ENCODE measurements at places on chromosomes 12 and 14. TPM values are rescaled to one million over a fixed set of nuclear protein-coding genes. Genes with fewer than 3 reads are reported as not detected.
A peak's percentile ranks its signal among the peaks of the same experiment; 100 is the strongest.

GRCh38 chr14:93395231-93395630, 35.5 kb upstream of the UNC79 start:
- no peaks in the 10 kb centered on the region for H3K4me1 ChIP-seq
- no peak overlapping the region for H3K27ac ChIP-seq
- no peak overlapping the region for H3K4me3 ChIP-seq
- H3K36me3 ChIP-seq: no peaks in the 10 kb centered on the region
- no peaks in the 10 kb centered on the region for H3K27me3 ChIP-seq
- DNase-seq: no peak

EML1 gene
- 22.2 TPM for total RNA-seq

DNA sequence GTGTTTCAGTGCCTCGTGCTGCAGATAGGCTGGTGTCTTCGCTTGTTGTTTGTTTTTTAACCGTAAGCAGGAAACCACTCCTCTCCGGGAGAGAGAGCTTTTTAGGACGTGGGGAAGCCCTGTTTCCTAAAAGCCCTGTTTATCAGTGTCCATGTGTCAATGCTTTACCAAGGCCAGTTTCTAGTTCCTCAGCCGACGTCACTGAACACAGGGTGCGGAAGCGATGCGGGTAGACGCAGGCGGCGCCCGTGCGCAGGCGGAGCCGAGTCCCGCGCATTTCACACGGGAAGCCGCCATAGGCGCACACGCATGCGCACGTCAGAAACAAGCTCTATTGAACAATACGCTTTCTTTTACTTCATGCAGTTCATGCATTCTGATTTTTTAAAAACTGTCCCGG, 79.8 kb downstream of the GLT1D1 start:
- no peak overlapping the region for H3K27ac ChIP-seq
- no peaks in the 10 kb centered on the region for H3K36me3 ChIP-seq
- DNase-seq: peak; percentile 79
- H3K4me1 ChIP-seq: no peaks in the 10 kb centered on the region

DNA sequence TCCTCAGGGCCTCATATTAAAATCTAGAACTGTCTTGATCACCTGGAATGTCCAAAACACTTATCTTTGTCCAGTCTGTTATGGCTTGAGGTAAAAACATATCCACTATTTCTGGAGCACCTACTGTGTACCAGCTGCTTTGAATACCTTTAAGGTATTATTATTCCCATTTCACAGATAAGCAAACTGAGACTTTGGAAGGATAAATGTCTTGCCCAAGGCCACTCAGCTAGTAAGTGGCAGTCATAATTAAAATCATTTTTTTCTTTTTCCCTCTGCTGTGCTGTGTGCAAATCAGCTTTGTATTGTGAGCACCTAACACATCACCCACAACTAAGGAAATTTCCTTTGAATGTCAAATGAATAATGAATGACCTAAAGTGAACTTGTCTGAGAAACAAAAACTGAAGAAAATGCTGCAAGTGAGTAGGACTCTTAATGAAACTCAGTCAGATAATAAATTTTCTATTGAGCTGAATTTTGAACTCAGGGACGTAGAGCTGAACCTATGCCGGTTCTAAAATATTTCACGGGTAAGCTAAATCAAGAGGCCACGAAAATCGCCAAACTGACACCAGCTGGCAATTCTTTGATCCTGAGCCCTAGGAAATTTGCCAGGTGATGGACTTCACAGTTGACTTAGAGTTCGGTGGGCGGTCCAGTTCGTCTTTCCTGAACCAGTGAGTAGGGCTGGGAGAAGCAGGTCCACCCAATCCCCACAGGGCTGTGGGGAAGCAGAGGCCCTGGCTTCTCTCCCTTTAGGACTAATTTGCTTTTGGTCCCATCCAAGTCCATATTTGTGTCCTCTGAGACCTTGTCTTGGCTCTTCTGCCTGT, 159.7 kb upstream of the PWP1 start:
- no peak overlapping the region for H3K4me3 ChIP-seq
- no peaks in the 10 kb centered on the region for H3K27me3 ChIP-seq
- H3K4me1 ChIP-seq: no peaks in the 10 kb centered on the region
- DNase-seq: no peak
- H3K27ac ChIP-seq: no peak overlapping the region

- H3K4me1 ChIP-seq: no peaks in the 10 kb centered on the region
- DNase-seq: no peak
- H3K27ac ChIP-seq: no peak overlapping the region
- H3K36me3 ChIP-seq: no peaks in the 10 kb centered on the region
- no peak overlapping the region for H3K4me3 ChIP-seq
- no peaks in the 10 kb centered on the region for H3K27me3 ChIP-seq
Observed at GRCh38 chr12:4962539-4963486, 53.1 kb downstream of the KCNA1 start.

DNA sequence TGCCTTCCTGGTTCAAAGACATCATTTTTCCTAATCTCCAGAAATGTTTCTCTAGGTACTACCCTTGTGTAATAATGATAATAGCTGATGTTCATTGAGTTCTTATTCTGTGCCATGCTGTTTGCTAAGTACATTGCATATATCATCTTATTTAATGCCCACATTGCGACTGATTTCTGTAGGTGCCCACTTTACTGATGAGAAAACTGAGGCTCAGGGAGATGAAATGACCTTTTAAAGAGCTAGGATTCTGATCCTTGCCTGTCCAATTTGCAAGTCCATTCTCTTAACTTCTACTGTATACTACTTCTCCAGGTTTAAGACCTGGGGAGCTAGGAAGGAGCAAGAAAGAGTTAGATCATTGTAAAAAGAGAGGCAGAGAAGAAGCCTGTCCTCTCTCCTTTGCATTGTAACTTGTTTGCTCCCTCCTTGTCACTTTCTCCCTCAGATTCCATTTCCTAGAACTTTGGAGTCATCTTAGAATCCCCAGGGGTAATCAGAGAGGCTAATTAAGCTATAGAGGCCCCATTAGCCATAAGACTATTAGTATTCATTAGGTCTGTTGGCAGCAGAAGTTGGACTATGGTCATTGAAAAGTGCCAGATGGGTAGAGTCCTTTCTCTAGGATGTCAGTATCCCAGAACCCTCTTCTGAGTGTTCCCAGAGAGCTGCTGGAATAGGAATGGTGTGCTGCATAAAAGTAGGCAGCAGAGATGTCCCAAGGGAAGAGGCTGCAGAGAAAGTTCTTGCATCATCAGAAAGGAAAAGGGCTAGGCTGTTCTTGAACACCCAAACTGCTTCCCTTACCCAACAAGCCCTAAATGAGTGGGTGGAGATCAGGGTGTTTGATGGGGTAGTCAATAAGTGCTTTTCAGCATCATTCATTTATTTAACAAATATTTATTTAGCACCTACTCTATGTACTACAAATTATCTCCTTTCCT, 3.1 kb downstream of the DGKA start:
- H3K36me3 ChIP-seq: no peaks in the 10 kb centered on the region
- no peak overlapping the region for H3K4me3 ChIP-seq
- no peak for DNase-seq
- no peaks in the 10 kb centered on the region for H3K27me3 ChIP-seq

HOXC12 gene
- total RNA-seq: not detected

DNA sequence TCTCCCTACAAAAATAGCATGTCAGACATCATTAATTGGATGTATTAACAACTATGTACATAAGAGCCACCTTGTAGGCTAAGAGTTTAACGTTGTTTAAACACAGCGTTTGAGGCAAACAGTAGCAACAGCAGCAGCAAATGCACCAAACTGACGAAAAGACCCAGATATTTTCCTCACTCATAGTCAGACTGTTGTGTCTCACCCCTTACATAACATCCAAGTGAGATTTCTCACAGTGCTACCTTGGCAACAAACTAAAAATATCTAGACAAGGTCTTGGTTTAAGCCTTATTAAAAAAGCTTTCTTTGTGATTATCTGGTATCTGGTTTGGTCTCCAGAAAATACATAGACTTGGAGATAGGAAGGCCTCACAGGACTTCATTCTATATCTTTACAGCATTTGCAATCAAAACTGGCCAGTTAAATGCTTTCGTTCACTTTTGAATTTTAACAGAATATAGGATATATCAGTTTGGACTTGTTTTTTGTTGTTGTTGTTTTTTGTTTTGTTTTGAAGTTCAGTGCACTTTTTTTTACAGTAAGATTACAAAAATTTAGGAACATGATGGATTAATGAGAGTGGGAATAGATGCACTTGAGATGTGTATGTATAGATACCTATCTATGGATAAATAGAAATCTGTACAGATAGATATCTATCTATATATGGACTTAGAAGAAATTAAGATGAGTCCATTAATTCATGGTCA, 4.1 kb downstream of the BHLHE41 start:
- peaks cover 27% of the 10 kb centered on the region for H3K4me1 ChIP-seq
- peaks cover 33% of the 10 kb centered on the region for H3K27me3 ChIP-seq
- no peak for DNase-seq
- H3K4me3 ChIP-seq: no peak overlapping the region
- H3K36me3 ChIP-seq: no peaks in the 10 kb centered on the region
- no peak overlapping the region for H3K27ac ChIP-seq

GRCh38 chr14:65832431-65833266, 420.1 kb downstream of the FUT8 start:
- H3K4me3 ChIP-seq: no peak overlapping the region
- H3K36me3 ChIP-seq: no peaks in the 10 kb centered on the region
- no peaks in the 10 kb centered on the region for H3K27me3 ChIP-seq
- no peak overlapping the region for H3K27ac ChIP-seq
- H3K4me1 ChIP-seq: no peaks in the 10 kb centered on the region

- peaks cover 10% of the 10 kb centered on the region for H3K36me3 ChIP-seq
- no peak for DNase-seq
- H3K4me1 ChIP-seq: no peaks in the 10 kb centered on the region
Observed at GRCh38 chr14:69373104-69373503, 25.0 kb downstream of the ERH start.

DNA sequence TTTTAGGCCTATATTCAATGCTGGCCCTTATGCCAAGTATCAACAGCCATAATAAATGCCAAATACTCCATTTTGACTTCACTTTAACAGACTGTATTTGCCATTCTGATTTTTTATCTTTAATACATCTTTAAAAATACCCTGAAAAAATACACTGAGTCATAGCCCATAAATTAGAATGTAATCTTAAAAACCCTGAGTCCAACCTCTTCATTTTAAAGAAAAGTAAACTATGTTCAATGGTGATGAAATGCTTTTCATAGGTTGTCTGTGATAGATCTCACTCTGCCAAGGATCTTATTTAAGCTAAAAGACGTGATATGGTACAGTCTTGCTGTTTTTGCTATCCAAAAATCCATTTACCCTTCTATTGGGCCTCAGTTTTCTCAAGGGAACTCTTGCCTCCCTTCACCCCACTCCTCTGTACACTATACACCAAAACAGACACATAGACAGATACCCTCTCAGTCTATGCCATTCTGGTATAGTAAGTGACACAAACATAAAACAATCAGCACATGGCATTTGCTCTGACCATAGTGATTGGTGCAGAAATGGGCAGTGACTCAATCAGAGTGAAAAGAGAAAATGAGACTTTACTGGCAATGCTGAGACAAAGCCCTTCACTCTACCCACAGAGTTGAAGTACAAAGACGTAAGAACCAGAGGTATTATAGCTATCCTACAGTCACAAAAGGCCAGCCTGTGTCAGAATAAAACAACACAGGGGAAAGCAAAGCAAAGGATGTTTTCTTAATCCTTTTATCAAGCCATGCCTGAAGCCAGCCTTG, 49.1 kb downstream of the BTG1 start:
- DNase-seq: no peak
- H3K27ac ChIP-seq: no peak overlapping the region
- H3K4me1 ChIP-seq: no peaks in the 10 kb centered on the region
- no peaks in the 10 kb centered on the region for H3K27me3 ChIP-seq

FUT8 gene
- 34.2 TPM for total RNA-seq

SLC6A15 gene
- 0.30 TPM for total RNA-seq

- peaks cover 17% of the 10 kb centered on the region for H3K4me1 ChIP-seq
- H3K27ac ChIP-seq: no peak overlapping the region
- DNase-seq: no peak
- H3K27me3 ChIP-seq: no peaks in the 10 kb centered on the region
- peaks cover 5% of the 10 kb centered on the region for H3K36me3 ChIP-seq
Observed at GRCh38 chr12:761256-761655, 8.9 kb downstream of the WNK1 start.

PROX2 gene
- total RNA-seq: not detected

- no peak for DNase-seq
- H3K4me3 ChIP-seq: no peak overlapping the region
- H3K27me3 ChIP-seq: no peaks in the 10 kb centered on the region
- H3K4me1 ChIP-seq: no peaks in the 10 kb centered on the region
- no peaks in the 10 kb centered on the region for H3K36me3 ChIP-seq
- no peak overlapping the region for H3K27ac ChIP-seq
Observed at GRCh38 chr12:81128930-81129554, 51.2 kb downstream of the ACSS3 start.

NKX2-1 gene
- total RNA-seq: 225 TPM

DNA sequence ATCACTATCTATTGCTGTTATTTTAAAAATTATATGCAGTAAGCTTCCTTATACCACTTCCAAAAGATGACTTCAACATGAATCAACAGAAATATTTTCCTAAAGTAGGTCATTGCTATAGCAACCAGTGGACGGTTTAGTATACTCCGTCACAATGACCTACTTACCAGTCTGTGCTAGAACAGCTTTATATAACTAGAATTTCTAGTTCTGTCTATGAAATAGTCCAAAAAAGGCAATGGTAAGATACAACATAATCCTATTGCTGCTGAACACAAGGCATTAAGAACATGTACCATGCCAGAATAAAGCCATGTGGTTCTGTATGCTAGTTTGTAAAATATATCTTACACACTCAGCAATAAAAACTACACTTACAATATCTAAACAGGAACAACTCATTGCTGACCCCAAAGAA, 40.7 kb upstream of the MTERF2 start:
- no peak overlapping the region for H3K4me3 ChIP-seq
- peaks cover 6% of the 10 kb centered on the region for H3K4me1 ChIP-seq
- no peaks in the 10 kb centered on the region for H3K27me3 ChIP-seq
- no peaks in the 10 kb centered on the region for H3K36me3 ChIP-seq

DNA sequence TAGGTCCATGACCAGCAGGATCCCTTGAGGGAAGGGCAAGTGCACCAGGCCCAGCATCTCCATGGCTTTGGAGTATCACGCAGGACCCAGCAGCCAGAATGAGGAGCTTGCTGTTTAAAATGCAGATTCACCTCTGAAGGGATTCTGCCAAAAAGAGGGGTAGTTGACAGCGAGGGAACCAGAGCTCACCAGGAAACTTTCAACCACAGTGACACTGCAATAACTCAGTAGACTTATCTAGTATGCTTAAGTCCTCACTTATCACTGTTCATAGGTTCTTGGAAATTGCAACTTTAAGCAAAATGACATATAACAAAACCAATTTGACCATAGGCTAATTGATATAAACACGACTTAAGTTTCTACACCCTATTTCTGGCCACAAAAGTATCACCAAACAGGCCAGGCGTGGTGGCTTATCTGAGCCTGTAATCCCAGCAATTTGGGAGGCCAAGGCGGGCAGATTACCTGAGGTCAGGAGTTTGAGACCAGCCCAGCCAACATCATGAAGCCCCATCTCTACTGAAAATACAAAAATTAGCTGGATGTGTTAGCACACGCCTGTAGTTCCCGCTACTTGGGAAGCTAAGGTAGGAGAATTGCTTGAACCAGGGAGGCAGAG, 21.4 kb upstream of the CKAP4 start:
- peak overlapping the region; percentile 3 for H3K27ac ChIP-seq
- DNase-seq: no peak
- no peaks in the 10 kb centered on the region for H3K4me1 ChIP-seq
- H3K4me3 ChIP-seq: no peak overlapping the region
- no peaks in the 10 kb centered on the region for H3K27me3 ChIP-seq

TAMALIN gene
- total RNA-seq: 52.3 TPM

All from upper lobe of left lung (tissue), 6 donors.